ENCODE measurements at places on chromosomes 1 and 21.

GRCh38 chr1:4965346-4966075, 311.1 kb downstream of the AJAP1 start:
- no peak for DNase-seq

DNA sequence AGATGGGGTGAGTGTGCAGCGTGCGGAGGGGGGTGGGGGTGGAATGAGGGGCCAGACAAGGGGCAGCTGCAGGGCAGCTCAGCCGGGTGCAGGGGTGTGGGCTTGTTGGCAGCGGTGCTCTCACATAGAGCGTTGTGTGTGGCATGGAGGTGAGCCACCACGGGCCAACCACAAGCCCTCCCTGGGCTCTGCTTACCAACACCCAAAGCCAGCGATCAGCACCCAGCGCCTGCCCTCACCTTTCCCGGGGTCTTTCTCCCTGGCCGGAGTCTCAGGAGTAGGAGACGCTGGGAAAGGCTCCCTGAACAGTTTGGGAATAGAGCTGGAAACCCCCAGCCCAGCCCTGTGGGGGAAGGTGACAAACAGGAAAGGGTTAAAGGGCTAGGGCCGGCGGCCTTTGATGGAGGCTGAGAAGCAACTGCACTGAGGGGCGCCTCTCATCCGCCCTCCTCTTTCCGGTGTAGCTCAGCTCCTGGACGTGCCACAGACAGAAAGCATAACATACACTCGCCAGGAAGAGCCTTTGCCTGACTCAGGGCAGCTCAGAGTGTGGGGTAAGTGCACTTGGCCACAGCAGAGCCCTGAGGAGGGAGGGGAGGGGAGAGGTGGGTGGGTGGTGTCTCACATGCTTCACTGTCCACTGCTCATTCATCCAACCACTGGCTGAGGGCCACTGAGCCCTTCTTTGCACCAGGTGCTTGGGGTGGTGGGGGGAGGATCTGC, 577 bp downstream of the IKBKE start:
- peak; percentile 21 for DNase-seq

DNA sequence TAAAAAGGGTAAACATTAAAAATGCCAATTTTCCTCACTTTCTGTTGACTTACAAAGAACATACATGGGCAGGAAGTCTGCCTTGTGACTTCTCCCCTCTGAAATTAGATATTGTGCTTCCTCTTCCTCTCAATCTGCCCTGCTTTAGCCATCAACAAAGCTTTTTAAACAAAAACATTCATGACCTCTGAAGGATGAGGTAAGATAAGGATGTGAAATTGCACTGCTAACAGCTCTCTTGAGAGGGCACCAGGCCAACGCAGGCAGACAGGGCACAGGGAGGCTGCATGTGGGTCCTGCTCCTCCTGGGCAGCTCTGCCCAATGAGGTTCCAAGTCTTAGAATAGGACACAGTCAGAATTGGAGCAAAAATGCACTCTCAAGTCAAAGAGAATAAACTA, 62.1 kb downstream of the DEGS1 start:
- no peak for DNase-seq

- DNase-seq = no peak
Measured at GRCh38 chr1:240635466-240636256, 23.7 kb upstream of the GREM2 start.

DNA sequence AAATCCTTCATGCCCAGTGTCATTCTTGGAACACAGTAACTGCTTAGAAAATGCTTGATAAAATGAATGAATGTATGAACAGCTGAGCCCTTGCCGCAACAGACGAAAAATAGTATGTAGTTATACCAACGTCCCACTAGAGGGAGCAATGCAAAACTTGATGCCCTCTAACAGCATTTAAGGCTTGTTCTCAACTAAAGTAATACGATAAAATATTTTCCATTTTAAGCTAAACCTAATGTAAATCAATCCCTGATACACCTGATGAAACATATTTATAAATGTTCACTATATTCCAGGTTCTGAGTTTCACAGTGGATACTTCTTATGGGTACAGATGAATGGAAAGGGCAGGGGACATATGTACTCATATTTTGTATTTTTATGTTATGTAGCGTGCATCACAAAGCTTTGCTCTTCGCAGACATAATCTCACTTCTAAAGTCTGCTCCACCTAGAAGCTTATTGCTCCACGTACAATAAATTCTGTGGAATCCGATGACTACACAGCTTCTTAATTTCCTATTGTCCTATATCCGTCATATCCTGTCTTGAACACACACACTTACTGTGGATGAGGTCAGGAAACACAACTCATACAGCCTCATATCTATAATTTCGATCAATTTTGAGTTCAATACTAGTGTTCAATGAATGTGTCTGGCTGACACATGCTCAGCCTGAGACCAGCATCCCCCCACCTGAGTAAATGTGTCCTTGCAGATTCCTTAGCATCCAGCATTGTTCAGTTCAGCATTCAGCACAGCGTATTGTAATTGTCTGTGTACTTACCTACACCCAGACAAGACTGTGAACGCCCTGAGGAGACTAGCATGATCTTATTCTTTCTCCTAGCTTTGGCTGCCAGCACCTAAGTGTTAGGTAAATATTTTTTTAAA, 4.4 kb upstream of the UTP25 start:
- DNase-seq = no peak

DNA sequence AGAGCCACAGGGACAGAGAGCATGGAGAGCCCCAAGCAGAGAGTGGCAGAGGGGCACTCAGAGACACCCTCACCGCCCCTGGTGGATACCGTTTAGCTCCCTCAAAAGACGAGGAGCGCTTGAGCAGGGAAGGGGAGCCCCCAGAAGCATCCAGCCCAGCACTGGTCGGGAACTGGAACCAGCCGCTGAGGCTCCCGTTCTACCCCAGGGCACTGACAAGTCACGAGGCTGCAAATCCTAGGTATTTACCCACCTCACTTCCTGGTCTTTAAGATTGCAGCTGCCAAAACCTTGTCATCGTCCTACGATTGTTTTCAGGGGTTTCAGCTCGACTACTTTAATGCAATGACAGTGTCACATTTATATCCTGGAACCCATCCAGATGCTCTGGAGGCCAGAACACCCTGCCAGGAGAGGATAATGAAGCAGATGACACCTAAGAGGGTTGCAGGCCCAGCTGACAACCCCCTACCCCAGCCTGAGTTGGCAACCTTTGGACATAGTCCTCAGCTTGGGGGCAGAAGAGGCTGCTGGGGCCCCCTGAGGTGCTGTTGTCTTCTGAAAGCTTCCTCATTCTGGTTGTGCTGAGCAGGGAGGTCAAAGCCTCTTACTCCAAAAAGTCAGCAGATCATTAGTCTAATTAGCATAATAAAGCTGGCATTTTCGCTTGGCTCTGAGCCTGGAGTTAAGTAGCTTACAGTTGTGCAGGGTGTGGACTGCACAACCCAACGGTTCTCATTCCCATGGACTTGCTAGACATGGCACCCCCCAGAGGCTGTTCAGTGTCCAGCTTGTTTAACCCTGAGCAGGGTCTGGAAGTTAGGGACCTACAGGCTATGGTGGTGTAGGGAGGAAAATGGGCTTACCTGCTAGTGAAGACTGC, 20.6 kb upstream of the BACE2 start:
- DNase-seq = no peak

- no peak for DNase-seq
Measured at GRCh38 chr1:211126622-211127021, 7.3 kb downstream of the KCNH1 start.

GRCh38 chr21:34235514-34235913, 128.3 kb upstream of the KCNE2 start:
- no peak for DNase-seq

- no peak for DNase-seq
Measured at GRCh38 chr1:8424539-8425116, 106.7 kb downstream of the SLC45A1 start.

DNA sequence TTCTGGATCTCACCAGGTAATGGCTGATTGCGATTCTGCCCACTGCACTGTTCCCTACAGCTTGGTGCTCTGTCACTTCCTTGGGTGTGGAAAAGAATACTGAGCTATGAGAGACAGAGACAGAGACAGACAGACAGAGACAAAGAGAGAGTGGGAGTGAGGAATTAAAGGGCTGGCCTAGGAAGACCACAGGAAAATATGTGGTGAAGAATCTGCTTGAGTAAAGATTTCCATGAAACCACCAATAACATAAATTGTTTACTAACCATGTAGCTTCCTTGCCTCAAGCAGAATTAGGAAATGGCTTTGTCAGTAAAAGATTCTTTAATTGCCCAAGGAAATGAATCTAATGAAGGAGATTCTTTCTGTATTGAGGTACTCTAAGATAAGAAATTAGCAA, 54.4 kb downstream of the MPZL1 start:
- no peak for DNase-seq

GRCh38 chr1:14937288-14937949, 216.1 kb upstream of the TMEM51 start:
- DNase-seq = no peak

- DNase-seq = no peak
Measured at GRCh38 chr1:231487019-231487418, 41.5 kb upstream of the TSNAX start.

DNA sequence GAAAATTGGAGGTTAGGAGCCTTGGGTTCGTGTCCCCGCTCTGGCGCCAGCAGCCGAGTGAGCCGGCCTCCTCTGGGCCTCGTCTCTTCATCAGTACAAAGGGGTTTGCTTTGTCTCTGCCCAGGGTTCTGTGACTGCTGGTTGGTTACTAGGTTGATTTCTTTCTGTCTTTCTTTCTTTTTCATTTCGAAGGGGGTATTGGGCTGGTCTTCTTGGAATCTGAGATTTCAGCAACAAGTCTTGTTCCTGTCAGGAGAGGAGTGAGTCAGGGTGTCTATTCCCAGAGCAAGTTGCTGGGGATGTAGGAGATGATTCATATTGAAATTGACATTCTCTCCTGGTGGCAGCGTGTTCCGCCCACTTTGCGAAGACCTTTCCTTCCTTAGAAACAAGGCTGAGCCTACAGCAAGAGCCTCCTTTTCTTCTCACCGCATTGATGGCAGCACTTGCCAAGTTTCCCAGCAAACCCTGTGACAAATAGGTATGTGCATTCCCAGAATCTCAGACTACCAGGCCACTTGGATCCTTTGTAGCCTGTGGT, 79.2 kb downstream of the MAN1C1 start:
- DNase-seq = no peak

Data from activated T-helper 1 cell treated with anti-CD3 and anti-CD28 coated beads, Interleukin-2, amount 50 U/mL, for 16 hours (primary cell).